Keratinocyte (primary cell): ENCODE measurements at places on chromosomes 13 and 19.

DNA sequence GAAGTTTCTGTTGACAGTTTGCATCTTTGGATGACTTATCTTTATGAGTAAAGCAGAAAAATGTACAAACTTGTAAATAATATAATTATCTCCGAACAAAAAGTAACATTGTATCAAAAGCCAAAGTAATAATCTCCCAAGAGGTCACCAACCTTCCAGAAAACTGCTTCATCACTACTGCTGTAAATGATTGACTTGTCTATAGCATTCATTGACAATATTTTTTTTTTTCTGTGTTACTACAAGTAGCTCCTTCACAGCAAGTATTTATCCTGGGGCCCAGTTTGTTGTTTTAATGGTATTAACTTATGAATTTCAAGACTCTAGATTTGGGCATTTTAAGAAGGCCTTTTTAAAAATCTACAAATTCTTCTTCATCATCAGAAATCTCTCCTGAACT is 242.4 kb downstream of the KLF12 start:
- H3K4me1 ChIP-seq: no peaks in the 10 kb centered on the region
- H3K36me3 ChIP-seq: no peaks in the 10 kb centered on the region
- no peak overlapping the region for H3K27ac ChIP-seq
- no peak overlapping the region for H3K4me3 ChIP-seq
- DNase-seq: no peak

GRCh38 chr19:4830768-4831265 is 695 bp downstream of the TICAM1 start:
- DNase-seq: no peak
- peaks cover 4% of the 10 kb centered on the region for H3K36me3 ChIP-seq
- H3K4me1 ChIP-seq: peaks cover 18% of the 10 kb centered on the region
- H3K27me3 ChIP-seq: no peaks in the 10 kb centered on the region

DNA sequence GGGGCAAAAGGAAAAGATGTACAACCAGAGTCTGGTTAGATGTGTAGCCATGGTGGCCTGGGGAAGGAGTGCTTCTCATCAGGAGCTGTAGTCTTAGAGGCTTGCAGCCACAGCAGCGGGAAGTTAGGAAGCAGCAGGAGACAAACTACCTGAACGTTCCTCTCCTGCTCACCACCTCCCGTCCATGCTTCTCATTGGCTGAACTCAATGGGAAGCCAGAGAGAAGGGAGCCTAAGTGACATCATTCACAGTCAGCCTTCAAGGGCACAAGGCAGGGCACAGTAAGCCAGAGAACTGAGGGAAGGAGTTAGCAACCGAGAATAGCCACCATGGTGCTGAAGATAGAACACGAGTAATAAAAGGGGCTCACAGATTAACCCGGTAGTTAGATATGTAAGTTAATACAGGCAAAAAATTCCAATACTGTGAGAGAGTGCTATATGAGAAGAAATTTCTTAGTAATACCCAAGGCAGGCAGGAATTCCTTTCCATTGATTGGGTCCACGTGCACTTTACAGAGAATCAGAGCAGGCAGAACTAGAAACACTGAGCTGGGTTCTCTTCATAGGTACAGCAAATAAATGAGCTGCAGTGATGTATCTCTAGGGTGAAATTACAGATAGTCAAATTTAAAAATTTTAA is 391.5 kb upstream of the DACH1 start:
- DNase-seq: no peak
- no peaks in the 10 kb centered on the region for H3K27me3 ChIP-seq
- H3K4me3 ChIP-seq: no peak overlapping the region
- no peak overlapping the region for H3K27ac ChIP-seq
- H3K36me3 ChIP-seq: no peaks in the 10 kb centered on the region

DNA sequence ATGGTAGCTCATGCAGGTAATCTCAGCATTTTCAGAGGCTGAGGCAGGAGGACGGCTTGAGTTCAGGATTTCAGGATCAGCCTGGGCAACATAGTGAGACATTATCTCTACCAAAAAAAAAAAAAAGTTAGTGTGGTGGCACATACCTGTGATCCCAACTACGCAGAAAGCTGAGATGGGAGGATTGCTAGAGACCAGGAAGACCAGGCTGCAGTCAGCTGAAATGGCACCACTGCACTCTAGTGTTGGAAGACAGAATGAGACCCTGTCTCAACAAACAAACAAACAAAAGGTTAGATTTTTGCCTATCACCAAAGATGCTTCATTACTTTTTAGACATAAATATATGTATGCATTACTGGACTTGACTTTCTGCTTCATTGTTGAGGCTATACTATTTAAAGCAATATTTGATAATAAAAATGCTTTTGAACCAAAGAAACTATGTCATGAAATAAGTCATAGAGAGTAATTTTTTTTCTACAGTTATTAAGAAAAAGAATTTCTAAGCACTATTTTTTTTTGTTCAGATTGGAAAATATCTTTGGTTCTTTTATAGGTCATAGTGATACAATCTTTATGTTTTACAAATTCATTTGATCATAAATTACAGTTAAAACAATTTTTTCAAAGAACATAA is 1180.1 kb upstream of the ATXN8OS start:
- no peak overlapping the region for H3K27ac ChIP-seq
- DNase-seq: no peak
- no peak overlapping the region for H3K4me3 ChIP-seq
- no peaks in the 10 kb centered on the region for H3K4me1 ChIP-seq
- no peaks in the 10 kb centered on the region for H3K36me3 ChIP-seq

GRCh38 chr13:113805431-113806103 is 46.5 kb downstream of the TMEM255B start:
- H3K27ac ChIP-seq: no peak overlapping the region
- H3K27me3 ChIP-seq: no peaks in the 10 kb centered on the region
- DNase-seq: no peak
- peaks cover 5% of the 10 kb centered on the region for H3K4me1 ChIP-seq
- no peaks in the 10 kb centered on the region for H3K36me3 ChIP-seq
- H3K4me3 ChIP-seq: no peak overlapping the region

GRCh38 chr19:52120286-52120685 is 19.5 kb downstream of the ZNF616 start:
- no peaks in the 10 kb centered on the region for H3K27me3 ChIP-seq
- DNase-seq: no peak
- H3K27ac ChIP-seq: no peak overlapping the region
- H3K36me3 ChIP-seq: peaks cover 26% of the 10 kb centered on the region
